ENCODE measurements at places on chromosomes 5 and 9.

DNA sequence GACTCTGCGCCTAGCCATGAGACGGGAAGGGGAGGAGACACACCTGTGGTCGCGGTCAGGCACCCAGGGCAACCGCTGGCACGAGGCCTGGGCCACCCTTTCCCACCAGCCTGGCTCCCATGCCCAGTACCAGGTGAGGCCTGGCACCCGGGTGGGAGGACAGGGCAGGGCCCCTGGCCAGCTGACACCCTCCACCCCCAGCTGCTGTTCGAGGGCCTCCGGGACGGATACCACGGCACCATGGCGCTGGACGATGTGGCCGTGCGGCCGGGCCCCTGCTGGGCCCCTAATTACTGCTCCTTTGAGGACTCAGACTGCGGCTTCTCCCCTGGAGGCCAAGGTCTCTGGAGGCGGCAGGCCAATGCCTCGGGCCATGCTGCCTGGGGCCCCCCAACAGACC is 5.0 kb downstream of the MAMDC4 start:
- DNase-seq, result no peak
- H3K27ac ChIP-seq, result no peak overlapping the region
- no peak overlapping the region for H3K4me3 ChIP-seq
- H3K36me3 ChIP-seq, result no peaks in the 10 kb centered on the region
- peaks cover 15% of the 10 kb centered on the region for H3K4me1 ChIP-seq

DNA sequence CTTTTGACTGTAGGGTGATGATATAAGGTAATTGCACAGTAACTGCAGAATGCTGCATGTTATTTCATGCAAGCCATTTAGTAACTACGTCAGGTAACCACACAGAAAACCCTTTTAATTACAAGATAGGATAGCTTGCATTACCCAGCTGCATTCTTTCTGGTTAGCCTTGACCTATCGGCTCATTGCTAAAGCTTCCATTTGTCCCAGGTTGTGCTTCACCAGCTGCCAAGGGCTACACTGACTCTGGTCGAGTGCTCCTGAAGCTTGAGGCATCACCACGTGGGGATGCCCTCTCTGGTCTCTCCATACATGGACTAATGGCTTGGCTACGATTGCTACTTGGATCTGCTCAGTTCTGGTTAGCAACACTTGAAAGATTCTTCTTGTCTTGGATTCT is 81.1 kb upstream of the SLC12A2 start:
- H3K27me3 ChIP-seq, result no peaks in the 10 kb centered on the region
- DNase-seq, result no peak
- H3K4me3 ChIP-seq, result no peak overlapping the region
- no peaks in the 10 kb centered on the region for H3K36me3 ChIP-seq
- H3K27ac ChIP-seq, result no peak overlapping the region
- H3K4me1 ChIP-seq, result no peaks in the 10 kb centered on the region

DNA sequence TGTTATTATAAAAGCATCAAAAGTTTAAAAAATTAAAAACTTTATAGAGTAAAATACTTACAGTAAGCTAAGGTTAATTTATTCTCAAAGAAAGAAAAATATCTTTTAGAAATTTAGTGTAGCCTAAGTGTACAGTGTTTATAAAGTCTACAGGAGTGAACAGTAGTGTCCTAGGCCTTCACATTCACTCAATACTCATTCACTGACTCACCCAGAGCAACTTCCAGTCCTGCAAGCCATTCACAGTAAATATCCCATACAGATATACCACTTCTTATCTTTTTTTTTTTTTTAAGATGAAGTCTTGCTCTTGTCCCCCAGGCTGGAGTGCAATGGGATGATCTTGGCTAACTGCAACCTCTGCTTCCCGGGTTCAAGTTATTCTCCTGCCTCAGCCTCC is 73.1 kb upstream of the FST start:
- H3K27ac ChIP-seq, result no peak overlapping the region
- H3K4me1 ChIP-seq, result no peaks in the 10 kb centered on the region
- no peaks in the 10 kb centered on the region for H3K27me3 ChIP-seq
- no peak overlapping the region for H3K4me3 ChIP-seq

DNA sequence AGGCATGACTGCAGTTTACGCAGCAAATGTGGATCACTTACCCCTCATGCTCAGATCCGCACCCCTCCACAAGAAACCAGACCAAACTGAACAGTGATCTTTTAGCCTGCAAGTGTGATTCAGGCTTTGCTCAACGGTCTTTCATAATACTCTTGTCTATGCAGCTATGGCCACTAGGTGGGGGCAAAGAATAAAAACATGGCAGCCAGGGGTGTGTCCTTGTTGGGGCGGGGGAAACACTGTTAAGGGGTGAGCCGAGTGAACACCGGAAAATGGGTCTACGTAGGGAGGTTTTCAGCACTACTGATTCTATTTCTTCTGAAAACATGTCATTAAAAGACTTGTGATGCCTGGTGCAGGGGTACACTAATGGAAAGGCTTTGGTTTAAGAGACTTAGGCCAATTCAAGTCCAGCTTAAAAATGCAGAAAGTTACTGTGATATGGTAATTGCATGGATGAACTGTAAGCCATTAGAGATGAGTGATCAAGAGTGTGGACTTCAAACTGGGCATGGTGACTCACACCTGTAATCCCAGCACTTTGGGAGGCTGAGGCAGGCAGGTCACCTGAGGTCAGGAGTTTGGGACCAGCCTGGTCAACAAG is 49.9 kb upstream of the GPR151 start:
- DNase-seq, result no peak
- no peaks in the 10 kb centered on the region for H3K4me1 ChIP-seq
- no peak overlapping the region for H3K4me3 ChIP-seq

- H3K27ac ChIP-seq, result no peak overlapping the region
- H3K36me3 ChIP-seq, result no peaks in the 10 kb centered on the region
- no peak for DNase-seq
- no peak overlapping the region for H3K4me3 ChIP-seq
Observed at GRCh38 chr9:72338631-72339030, 26.4 kb downstream of the ZFAND5 start.

DNA sequence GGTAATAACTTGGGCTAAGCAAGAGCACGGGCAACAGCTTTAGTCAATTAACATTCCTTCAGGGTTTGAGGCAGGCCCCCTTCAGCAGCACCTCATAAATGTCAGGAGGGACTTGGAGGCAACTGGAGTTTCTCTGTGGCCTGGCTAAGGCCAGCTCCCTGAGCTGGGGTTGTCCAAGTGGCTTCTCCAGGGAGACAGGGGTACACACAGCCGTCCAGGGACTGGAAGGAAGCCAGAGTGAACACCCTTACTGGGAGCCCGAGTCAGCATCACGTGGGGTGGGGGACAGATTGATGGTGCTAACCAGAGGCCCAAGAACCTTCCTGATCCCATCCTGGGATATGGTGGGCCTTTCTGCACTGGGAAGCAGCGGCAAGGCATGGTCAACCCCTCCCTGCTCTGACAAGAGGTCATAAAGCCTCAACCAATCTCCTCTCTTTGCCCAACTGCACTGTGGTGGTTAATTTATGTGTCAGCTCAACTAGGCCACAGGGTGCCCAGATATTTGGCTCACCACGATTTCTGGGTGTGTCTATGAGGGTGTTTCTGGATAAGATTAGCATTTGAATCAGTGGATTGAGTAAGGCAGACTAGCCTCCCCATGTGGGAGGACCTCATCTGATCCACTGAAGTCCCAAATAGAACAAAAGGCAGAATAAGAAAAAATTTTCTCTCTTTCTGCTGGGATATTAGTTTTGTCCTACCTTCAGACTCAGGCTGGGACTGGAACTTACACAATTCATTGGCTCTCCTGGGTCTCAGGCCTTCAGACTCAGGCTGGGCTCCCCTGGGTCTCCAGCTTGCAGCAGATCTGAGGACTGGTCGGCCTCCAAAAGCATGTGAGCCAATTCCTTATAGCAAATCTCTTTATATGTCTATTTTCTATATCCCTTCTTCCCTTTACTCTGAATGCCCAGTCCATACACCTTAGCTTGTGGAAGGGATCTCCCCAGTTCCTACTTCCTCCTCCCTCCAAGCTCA is 127.2 kb upstream of the LARP1 start:
- H3K4me1 ChIP-seq, result no peaks in the 10 kb centered on the region
- H3K27me3 ChIP-seq, result no peaks in the 10 kb centered on the region
- no peaks in the 10 kb centered on the region for H3K36me3 ChIP-seq
- no peak overlapping the region for H3K4me3 ChIP-seq

- H3K27ac ChIP-seq, result no peak overlapping the region
- H3K36me3 ChIP-seq, result no peaks in the 10 kb centered on the region
- no peak for DNase-seq
- H3K4me1 ChIP-seq, result peaks cover 34% of the 10 kb centered on the region
- no peaks in the 10 kb centered on the region for H3K27me3 ChIP-seq
- no peak overlapping the region for H3K4me3 ChIP-seq
Observed at GRCh38 chr5:79499640-79500273, 14.2 kb downstream of the HOMER1 start.

DNA sequence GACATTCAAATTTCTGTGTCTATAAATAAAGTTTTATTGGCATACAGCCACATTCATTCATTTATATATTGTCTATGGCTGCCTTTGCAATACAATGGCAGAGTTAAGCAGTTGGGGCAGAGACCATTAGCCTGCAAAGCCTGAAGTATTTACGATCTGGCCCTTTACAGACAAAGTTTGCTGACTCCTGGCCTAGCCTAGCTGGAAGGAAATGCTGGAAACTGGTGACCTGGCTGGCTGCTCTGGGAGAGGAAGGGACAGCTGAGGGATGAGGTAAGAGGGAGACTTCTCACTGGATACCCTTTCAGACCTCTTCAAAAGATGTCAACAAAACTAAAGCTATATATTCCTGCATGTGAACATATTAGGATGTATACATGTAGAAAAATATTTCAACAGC is 66.0 kb upstream of the PPARGC1B start:
- H3K27ac ChIP-seq, result peak overlapping the region; percentile 61
- H3K36me3 ChIP-seq, result no peaks in the 10 kb centered on the region
- H3K4me3 ChIP-seq, result no peak overlapping the region
- DNase-seq, result no peak

- H3K27ac ChIP-seq, result no peak overlapping the region
- DNase-seq, result peak; percentile 26
- no peak overlapping the region for H3K4me3 ChIP-seq
- peaks cover 4% of the 10 kb centered on the region for H3K4me1 ChIP-seq
- H3K36me3 ChIP-seq, result no peaks in the 10 kb centered on the region
Observed at GRCh38 chr9:128007566-128008138, 26.9 kb upstream of the EEIG1 start.

DNA sequence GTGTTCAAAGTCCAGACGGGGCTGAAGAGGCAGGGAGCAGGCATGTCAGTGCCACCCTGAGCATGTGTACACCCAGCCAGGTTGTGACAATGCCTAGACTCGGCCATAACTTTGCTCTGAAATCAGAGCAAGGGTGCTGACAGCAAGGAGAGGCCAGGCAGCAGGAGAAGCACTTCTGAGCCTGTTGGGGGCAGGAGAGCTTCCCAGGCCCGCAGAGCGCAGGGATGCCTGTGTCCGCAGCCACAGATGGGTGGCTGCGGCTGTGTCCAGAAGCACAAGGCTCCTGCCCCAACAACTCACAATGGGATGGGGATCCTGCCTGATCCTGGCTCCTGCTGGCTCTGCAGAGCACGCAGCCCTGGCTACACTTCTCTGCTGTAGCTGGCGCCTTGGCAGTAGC is 373.9 kb downstream of the CHSY3 start:
- no peaks in the 10 kb centered on the region for H3K4me1 ChIP-seq
- H3K4me3 ChIP-seq, result no peak overlapping the region
- no peaks in the 10 kb centered on the region for H3K27me3 ChIP-seq
- DNase-seq, result no peak

DNA sequence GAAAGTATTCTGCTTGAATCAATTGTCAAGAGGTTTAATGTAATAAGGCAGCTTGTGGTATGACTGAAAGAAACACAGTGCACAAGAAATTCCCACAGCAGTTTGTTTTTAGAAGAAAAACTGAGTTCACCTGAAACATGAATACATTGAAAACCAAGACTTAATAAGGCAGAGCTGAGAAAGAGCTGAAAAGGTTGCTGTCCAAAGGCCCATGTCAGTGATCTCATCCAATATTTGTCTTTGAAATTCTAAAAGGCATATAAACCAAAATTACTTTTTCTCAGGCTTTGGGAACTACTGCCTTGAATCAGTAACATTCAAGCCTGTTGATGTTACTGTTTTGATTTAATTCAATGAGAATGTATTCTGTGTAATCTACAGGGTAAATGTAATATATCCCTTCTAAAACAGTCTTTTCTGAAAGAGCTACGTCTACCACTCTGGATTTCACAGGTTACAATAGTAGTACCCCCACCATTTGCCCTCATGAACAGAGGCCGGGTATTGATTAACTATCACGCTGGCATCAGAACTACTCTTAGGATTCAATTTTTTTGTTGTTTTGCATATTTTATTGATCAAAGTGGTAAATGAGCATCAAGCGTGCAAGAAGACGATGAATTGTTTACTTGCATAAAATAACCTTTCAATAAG is 57.8 kb downstream of the PPIC start:
- no peak overlapping the region for H3K4me3 ChIP-seq
- H3K4me1 ChIP-seq, result no peaks in the 10 kb centered on the region
- DNase-seq, result no peak
- no peaks in the 10 kb centered on the region for H3K27me3 ChIP-seq
